Mesenteric fat pad (tissue), 1 donor: ENCODE measurements at places on chromosomes 12 and 14. TPM values are rescaled to one million over a fixed set of nuclear protein-coding genes. Genes with fewer than 3 reads are reported as not detected.

The MUCL1 gene
- not detected for total RNA-seq

The CCDC38 gene
- total RNA-seq = not detected

The NDUFB1 gene
- total RNA-seq = 119 TPM

DNA sequence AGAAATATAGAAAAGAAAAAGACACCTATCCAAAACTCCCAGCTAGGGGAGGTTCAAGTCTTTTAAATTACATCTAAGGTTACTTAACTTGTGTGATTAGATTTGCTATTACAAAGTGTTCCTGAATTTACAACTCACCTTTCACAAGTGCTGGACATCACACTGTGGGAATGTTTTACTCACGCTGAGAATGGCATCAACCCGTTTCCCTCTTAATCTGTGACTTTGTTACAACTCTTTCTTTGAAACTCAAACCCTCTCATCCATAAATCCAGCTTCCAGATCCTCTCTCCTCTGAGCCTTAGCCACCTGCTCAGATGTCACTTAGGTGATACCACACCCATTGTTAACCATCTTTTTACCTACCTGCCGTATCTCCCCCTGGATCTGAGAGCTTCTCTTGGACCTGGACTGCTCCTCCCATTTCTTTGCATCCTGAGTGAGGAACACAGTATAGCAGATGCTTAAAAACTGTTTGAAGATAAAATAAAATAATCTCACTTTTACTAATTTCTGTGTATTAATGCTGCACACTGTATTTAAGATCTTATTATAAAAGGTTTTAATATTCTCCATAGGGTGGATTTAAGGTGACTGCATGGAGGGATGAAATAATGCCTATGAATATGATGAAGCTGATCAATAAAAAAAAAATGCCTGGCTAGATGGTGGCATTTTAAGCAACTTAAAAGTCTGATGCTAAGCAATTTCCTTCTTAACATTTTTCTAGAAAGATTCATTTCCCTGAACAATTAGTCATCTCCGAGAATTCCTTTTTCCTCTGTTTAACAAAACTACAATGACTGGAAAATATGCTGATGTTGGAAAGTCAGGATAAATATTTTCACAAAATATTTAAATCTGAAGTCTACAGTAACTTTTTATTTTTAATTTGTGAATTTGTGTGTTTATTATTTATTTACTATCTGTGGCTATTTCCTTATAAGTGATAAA is 39.1 kb upstream of the NAP1L1 start:
- no peak for DNase-seq
